ENCODE measurements at places on chromosomes 6 and 20.

DNA sequence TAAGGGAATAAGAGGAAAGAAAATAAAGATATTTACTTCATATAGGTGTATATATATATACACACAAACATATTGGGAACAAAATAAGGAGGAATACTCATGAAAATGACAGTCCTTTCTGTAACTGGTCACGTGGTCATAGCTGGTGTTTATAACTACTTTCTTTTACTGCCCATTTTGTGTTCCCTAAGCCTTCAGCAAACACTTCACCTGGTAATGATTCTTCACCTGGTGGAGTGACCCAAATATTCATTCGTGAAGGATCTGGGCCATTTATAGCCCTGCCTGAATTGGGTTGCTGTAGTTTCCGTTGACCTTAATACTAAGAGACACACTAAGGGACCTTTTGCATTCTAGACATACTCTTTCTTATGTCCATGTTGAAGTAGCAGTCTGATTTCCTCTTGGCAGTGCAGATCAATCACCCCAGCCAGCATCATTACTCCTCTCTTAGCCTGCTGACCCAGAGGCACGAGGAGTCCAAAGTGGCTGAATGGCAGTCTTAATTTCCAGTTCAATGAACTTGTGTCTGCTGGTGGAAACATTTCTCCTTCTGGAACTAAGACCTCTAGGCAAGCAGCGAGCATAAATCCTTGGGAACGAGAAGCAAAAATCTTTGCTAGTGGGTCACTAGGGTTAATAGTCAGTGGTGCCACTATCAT lies 39.9 kb upstream of the IYD start:
- DNase-seq = no peak

DNA sequence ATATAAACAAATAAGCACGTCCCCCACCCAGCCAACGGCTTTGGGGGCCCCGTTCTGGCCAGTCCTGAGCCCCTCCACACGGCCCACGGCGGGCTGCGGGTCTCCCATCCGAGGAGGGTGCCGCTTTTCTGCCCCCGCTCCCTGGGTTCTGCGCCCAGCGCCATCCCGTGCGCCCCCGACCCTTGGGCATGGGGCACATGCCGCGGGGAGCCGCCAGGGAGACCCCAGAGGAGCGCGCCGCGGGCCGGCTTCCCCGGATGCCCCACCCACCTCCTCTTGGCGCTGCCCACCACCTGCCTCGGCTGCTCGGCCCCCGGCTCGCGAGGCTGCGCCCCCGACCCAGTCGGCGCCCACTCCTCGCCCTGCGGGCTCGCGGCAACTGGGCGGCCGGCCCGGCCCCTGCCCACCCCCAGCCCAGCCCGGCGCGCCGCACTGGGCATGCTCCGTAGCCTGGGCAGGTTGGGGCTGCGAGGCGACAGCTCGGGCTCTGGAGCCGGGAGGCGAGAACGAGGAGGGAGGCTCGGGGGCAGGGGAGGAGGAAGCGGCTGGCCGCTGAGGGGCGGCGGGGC lies 570 bp upstream of the PLCB4 start:
- no peak for DNase-seq

GRCh38 chr20:22791877-22792525 lies 207.6 kb upstream of the FOXA2 start:
- DNase-seq = no peak

- no peak for DNase-seq
Measured at GRCh38 chr20:14717134-14717999, 380.0 kb upstream of the FLRT3 start.

GRCh38 chr20:48284837-48285236 lies 499.6 kb upstream of the SULF2 start:
- DNase-seq = no peak

GRCh38 chr6:119768201-119768600 lies 418.6 kb upstream of the MAN1A1 start:
- DNase-seq = no peak

DNA sequence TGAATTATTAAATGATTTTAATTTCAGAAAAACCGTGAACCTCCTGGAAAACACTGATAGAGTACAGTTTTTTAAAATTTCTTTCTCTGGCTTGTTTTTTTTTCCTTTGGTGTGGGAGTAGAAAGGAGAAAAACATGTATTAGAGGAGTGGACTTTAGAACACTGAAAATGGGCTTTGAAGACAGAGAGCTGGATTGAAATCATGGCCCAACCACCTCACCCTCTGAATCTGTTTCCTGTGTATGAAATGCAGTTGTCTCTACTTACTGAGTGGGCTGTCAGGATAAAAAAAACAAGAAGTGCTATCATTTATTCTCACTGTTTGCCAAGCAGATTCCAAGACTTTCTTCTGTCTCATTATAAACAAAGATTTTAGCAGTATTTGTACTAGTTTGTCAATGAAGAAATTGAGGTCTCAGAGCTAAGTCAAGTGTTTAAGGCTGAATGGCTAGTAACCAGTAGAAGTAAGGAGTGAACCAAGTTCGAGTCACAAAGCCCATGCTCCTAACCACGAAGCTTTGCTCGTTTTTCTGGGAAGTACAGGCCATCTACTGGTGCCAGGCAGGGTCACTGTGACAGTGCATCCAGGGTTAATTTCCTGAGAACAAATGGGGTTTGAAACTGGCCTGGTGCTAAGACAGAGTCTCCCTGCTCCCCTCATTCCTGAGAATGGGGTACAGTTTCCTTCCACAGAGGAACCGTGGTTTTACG lies 256.4 kb downstream of the TMEM242 start:
- no peak for DNase-seq

DNA sequence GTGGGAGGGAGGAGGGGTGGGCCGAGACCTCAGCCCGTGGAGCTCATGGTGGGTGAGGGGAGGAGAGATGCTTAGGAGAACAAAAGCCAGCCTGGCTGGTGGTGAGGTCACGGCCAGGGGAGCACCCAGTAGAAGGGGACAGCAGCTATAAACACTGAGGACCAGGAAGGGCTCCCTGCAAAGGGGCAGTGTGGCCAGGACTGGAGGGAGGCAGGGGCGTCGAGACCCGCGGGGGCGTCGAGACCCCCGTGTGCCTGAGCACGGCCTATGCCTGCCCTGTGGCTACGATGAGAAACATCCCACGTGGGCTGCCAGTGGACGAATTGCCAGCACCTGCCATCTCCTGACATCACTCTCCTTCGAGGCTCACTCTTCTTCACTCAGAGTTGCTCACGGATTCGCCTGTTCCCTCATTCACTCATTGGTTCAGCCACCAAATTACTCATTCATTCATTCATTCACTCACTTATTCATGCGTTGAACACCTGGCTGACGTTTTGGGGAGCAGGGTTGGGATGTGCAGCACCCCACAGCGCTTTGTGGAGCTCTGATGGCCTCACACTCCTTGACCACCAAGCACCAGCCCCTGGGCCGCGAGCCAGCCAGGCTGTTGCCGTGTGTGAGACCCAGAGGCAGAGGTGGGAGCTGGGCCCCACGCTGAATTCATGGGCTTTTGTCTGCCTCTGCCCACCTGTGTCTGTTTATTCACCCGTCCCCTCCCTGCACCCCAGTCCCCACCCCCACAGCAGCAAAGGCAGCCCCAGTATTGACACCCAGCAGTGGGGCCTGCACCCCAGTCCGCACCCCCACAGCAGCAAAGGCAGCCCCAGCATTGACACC lies 61.2 kb upstream of the BHLHE23 start:
- DNase-seq = no peak

GRCh38 chr6:148776321-148777308 lies 29.8 kb downstream of the UST start:
- DNase-seq = no peak

DNA sequence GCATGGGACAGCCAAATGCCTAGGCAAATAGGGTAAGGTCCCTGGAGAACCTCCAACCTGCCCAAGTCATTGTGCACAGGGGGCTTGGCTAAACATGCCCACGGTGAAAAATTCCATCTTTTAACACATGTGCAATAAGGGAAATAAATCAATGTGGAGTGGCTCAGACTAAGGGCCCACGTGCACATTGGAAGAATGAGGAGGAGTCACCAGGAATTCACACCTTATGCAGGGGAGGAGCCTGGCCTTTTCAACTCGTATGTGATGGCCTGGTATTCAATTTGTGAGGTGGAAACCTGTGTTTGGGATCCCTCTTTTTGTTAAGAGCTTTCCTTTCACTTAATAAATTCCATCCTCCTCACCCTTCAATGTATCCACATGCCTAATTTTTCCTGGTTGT lies 12.6 kb downstream of the C6orf52 start:
- no peak for DNase-seq

DNA sequence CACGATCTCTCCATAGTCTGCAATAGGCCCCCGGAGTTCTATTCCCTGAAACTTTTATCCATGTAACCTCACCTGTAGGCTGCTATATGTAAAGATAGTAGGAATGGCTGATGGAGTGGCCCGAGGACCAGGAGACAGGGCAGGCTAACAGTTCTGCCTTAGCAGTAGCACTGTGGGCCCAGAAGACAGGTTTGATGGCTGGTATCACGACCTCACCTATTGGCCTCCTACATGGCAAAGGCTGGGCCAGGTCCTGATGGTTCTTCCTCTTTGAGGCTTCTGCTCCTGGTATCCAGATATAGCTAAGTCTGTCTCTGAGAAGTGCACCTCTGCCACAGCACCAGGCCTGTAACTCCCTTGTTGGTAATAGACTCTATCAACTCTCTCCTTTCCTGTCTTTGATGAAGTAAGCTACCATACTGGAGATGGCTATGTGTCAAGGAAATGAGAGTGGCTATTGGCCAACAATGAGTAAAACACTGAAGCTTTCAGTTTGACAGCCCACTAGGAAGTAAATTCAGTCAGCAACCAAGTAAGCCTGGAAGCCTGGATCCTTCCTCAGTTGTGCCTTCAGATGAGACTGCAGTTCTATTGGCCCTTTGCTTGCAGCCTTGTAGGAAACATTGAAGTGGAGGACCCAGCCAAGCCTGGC lies 5.7 kb downstream of the SPEF1 start:
- no peak for DNase-seq

DNA sequence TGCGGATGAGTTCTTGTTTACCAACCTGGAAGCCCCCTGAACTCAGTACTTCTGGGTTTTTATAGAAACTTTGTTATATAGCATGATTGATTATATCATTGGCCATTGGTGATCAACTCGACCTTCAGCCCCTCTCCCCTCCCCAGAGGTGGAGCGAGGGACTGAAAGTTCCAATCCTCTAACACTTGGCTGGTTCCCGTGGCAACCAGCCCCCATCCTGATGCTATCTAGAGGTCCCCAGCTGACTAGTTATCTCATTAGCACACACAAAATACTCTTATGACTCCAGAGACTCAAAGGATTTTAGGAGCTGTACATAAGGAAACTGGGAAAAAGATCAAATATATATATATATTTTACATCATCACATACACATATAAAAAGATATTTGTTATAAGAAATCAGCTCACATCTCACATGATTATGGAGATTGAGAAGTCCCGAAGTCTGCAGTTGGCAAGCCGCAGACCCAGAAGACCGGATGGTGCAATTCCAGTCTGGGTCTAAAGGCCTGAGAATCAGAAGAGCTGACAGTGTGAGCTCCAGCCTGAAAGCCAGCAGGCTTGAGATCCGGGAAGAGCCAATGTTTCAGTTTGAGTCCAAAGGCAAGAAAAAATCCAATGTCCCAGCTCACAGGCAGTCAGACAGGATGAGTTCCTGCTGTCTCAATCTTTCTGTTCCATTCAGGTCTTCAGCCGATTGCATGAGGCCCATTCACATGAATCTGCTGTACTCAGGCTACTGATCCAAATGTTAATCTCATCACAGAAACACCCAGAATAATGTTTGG lies 179.3 kb upstream of the DTNBP1 start:
- DNase-seq = no peak

GRCh38 chr20:22703843-22704242 lies 119.5 kb upstream of the FOXA2 start:
- DNase-seq = no peak

GRCh38 chr6:3571250-3571681 lies 114.4 kb upstream of the SLC22A23 start:
- no peak for DNase-seq

GRCh38 chr20:57527728-57528127 lies 2.8 kb upstream of the CTCFL start:
- no peak for DNase-seq

DNA sequence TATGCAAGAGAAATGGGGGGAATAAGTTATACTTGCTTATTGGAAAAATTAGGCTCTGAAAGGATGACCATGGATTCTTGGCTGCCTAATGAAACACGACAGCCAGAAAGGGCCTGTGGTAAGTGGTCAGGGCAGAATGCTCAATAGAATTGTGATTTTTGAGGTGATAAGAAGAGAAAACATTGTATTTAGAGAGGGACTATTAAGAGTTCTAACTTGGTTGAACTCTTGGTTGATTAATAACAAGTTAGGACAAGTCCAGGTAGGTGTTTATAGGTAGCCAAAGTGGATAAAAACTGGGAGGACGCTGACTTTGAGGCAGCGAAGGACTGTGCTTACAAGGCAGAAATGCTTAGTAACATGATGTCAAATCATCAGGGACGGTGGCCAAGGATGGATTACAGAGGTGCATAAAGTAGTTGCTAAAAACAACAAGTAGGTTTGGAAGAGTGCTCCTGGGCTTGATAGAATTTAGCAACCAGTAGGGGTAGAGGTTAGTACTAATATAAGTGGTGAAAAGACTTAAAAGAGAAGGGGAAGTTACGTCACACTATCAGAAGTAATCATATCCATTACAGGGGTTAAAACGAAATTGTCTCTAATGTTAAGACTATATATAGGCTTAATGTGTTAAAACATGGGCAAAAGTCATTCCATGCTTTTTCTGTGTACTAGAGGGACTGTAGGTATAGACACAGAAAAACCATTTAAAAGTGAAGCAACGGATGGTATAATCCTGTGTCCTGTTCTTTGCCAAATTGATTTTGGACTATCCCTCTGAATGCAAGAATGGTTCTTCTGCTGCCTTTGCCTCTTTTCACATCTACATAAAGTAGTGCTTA lies 98.6 kb downstream of the EYA4 start:
- no peak for DNase-seq

GRCh38 chr6:1470040-1470439 lies 80.7 kb downstream of the FOXF2 start:
- no peak for DNase-seq

- no peak for DNase-seq
Measured at GRCh38 chr20:34636648-34637047, 40.2 kb downstream of the PIGU start.

GRCh38 chr6:31096656-31097055 lies 15.7 kb downstream of the C6orf15 start:
- no peak for DNase-seq

- DNase-seq = no peak
Measured at GRCh38 chr6:161166176-161166575, 107.7 kb downstream of the AGPAT4 start.

GRCh38 chr6:3912361-3913076 lies 63.3 kb downstream of the FAM50B start:
- DNase-seq = no peak
